Keratinocyte (primary cell): ENCODE measurements at places on chromosomes 2 and 18.

DNA sequence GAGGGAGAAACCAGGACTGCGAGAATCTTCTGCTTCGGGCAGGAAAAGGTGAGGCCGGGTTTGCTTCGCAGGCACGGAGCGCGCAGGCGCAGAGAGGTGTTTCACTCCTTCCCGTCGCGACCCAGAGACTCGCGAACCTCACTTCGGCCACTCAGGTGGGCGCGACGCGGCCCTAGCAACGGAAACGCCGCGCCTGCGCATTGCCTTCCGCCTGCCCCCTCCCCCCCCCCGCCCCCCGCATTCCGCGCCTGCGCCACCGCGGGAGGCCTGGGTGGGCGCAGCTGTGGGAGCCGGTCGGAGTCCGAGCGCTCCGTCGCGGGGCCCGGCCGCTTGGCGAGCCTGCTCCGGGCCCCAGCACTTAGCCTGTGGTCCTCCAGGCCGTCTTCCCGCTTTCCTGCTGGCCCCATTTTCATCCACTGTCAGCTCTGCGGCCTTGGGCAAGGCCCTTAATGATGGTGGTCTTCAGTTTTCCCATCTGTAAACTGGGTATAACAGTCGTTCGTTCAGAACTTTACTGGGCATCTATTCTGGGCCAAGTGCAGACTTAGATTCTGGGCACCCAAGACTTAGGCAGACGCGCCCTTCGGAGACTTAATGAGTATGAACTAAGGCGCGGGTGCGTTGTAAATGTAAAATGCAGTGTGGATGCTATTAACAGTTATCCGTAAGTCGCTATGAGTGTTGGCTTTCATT, 62.1 kb upstream of the ACKR3 start:
- H3K4me1 ChIP-seq = no peaks in the 10 kb centered on the region
- no peaks in the 10 kb centered on the region for H3K27me3 ChIP-seq
- peak overlapping the region; percentile 13 for H3K27ac ChIP-seq
- H3K4me3 ChIP-seq = peak overlapping the region; percentile 39
- peak; percentile 21 for DNase-seq

- no peaks in the 10 kb centered on the region for H3K36me3 ChIP-seq
- no peak for DNase-seq
- H3K27me3 ChIP-seq = no peaks in the 10 kb centered on the region
- no peaks in the 10 kb centered on the region for H3K4me1 ChIP-seq
- H3K27ac ChIP-seq = no peak overlapping the region
- no peak overlapping the region for H3K4me3 ChIP-seq
Measured at GRCh38 chr2:132849118-132849517, 179.1 kb upstream of the LYPD1 start.

GRCh38 chr2:213157242-213157641, 5.8 kb upstream of the IKZF2 start:
- DNase-seq = no peak
- no peaks in the 10 kb centered on the region for H3K36me3 ChIP-seq
- peaks cover 8% of the 10 kb centered on the region for H3K4me1 ChIP-seq
- no peak overlapping the region for H3K4me3 ChIP-seq

DNA sequence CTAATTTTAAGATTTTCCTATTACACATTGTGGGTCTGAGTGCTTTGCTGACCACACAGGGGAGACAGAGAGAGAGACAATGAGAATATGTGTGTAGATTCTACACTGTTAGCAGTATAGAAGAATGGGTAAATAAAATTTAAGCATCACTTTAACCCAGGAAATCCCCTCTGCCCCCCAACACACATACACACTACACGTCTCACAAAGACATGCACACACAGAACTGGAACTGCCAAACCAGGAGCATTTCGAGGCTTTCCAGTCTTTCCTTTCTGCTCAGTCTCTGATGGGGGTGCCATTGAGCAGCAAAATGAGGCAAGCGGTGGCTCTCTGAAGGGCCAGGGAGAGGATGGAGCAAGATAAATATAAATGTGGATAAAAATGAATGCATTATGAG, 2.5 kb downstream of the MERTK start:
- no peak overlapping the region for H3K4me3 ChIP-seq
- no peak for DNase-seq
- H3K4me1 ChIP-seq = peaks cover 16% of the 10 kb centered on the region
- H3K27ac ChIP-seq = no peak overlapping the region
- no peaks in the 10 kb centered on the region for H3K36me3 ChIP-seq

DNA sequence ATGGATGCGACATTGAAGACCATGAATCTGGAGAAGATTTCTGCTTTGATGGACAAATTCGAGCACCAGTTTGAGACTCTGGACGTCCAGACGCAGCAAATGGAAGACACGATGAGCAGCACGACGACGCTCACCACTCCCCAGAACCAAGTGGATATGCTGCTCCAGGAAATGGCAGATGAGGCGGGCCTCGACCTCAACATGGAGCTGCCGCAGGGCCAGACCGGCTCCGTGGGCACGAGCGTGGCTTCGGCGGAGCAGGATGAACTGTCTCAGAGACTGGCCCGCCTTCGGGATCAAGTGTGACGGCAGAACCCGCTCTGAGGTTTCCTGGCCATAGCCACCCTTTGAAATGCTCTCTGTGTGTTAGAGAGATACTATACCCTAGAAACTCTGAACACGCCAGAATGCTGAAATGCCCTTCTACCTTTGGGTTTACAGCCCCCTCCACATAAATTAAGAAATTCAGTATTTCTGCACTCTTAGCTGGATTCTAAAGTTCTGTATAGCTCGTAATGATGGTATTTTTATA, 659 bp downstream of the CHMP1B start:
- peaks cover 1% of the 10 kb centered on the region for H3K36me3 ChIP-seq
- H3K4me1 ChIP-seq = peaks cover 32% of the 10 kb centered on the region
- H3K4me3 ChIP-seq = peak overlapping the region; percentile 61

GRCh38 chr2:202069170-202070067, 3.6 kb upstream of the KIAA2012 start:
- H3K27ac ChIP-seq = no peak overlapping the region
- no peak for DNase-seq
- no peaks in the 10 kb centered on the region for H3K36me3 ChIP-seq

- H3K4me3 ChIP-seq = no peak overlapping the region
- no peak overlapping the region for H3K27ac ChIP-seq
- no peaks in the 10 kb centered on the region for H3K4me1 ChIP-seq
- H3K27me3 ChIP-seq = no peaks in the 10 kb centered on the region
Measured at GRCh38 chr2:479031-479430, 191.1 kb upstream of the ALKAL2 start.

GRCh38 chr2:63569740-63570139, 18.5 kb downstream of the WDPCP start:
- H3K4me3 ChIP-seq = no peak overlapping the region
- H3K4me1 ChIP-seq = no peaks in the 10 kb centered on the region
- no peak for DNase-seq
- H3K27ac ChIP-seq = no peak overlapping the region
- no peaks in the 10 kb centered on the region for H3K36me3 ChIP-seq

DNA sequence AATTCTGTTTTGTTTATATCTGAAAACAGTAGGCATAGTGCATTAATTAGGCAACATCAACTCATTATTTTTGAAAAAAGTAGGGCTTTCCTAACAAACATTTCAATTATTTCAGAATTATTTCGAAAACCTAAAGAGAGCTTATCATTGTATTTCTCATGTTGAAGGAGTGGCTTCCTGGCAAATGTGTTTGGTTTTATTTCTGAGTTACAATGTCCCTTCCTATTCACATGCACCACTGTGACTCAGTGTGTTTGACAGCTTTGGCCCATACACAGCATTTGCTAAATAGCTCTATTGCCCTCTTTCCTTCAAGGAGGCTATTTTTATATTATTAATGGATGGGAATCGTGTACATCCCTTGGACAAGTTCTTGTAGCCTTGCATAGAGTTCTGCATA, 205.9 kb downstream of the PTGR3 start:
- no peak overlapping the region for H3K4me3 ChIP-seq
- H3K27ac ChIP-seq = no peak overlapping the region
- no peaks in the 10 kb centered on the region for H3K36me3 ChIP-seq

DNA sequence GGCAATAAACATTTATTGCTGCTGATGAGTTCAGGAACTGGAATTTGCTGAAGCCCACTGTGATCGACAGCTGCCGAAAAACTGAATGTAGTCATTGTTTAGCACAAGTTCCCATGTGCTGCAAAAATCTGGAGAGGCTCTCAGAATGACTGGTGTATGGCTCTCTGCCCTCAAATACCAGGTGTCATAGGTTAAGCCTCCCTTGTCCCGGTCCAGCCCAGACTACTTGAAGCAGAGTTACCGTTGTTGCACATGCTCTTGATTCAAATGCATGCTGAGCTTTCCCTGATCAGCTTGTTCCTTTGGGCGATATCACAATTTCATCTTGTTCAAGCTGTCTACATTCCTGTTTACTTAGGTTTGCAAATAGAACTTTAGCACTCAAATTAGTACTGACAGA, 625.2 kb downstream of the CPS1 start:
- no peak overlapping the region for H3K27ac ChIP-seq
- no peaks in the 10 kb centered on the region for H3K27me3 ChIP-seq
- H3K36me3 ChIP-seq = no peaks in the 10 kb centered on the region
- no peaks in the 10 kb centered on the region for H3K4me1 ChIP-seq

DNA sequence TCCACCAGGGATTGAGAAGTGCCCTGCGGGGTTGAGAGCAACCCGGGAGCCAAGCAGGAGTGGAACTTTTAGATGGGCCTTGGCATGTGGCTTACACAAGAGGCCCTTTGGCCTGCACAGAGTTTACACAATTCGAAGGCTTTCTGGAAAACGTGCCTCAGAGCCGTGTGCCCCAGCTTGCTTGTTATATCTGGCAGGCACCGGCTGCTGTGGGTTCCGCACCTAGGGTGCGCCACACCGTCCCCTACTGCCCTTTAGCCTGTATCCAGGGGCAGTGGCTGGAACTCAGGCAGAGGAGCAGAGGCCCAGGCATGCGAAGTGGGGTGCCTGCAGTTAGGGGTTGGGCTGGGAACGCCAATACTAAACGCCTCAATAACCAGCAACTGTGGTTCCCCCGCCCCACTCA, 32.9 kb upstream of the EDAR start:
- no peaks in the 10 kb centered on the region for H3K4me1 ChIP-seq
- DNase-seq = no peak
- H3K27me3 ChIP-seq = peaks cover 27% of the 10 kb centered on the region
- no peaks in the 10 kb centered on the region for H3K36me3 ChIP-seq

- DNase-seq = no peak
- no peaks in the 10 kb centered on the region for H3K27me3 ChIP-seq
- H3K4me3 ChIP-seq = no peak overlapping the region
- no peaks in the 10 kb centered on the region for H3K36me3 ChIP-seq
- H3K27ac ChIP-seq = no peak overlapping the region
Measured at GRCh38 chr2:151361674-151362370, 4.4 kb downstream of the TNFAIP6 start.

- no peak overlapping the region for H3K4me3 ChIP-seq
- DNase-seq = no peak
- no peak overlapping the region for H3K27ac ChIP-seq
- H3K27me3 ChIP-seq = no peaks in the 10 kb centered on the region
- no peaks in the 10 kb centered on the region for H3K4me1 ChIP-seq
- no peaks in the 10 kb centered on the region for H3K36me3 ChIP-seq
Measured at GRCh38 chr2:187371221-187371620, 76.8 kb downstream of the CALCRL start.

DNA sequence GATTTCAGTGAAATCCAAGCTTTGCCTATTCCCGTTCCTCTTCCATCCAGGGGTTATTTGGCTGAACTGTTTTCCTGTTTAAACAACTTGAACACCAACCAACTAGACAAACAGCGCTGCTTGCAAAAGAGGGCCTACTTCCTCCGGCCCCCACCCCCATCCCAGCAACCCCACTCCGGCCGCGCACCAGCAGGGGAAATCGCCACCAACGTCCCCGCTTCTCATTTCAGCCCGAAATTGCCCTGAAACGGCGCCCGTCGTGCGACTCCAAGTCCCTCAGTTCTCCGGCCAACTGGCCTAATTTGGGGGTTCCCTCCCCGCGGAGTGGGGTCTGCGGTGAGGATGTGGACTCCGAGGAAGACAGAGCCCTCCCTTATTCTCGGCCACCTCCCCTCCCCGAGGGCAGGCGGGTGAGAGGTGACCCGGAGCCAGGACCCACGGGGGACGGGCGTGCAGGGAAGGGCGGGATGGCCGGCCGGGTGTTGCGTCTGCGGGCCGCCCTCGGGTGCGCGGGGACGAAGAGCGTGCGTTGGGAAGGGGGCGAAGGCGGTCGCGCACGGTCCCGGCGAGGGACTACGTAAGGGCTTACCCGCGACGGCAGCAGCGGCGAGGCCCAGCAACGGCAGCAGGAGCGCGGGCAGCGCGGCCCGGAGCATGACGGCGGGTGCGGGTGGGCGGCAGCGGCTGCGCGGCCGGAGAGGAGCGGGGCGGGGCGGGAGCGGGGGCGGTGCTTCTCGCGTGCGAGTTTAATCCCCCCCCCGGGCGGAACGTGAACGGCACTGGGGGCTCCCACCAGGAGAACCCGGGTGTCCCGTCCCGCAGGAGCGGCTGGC, at the start of gene CD302:
Gene CD302 (minus strand): TSS at position 666 of the 833 bp plus-strand sequence. CDS start 10 bp downstream, at position 656.
- H3K4me1 ChIP-seq = peaks cover 4% of the 10 kb centered on the region
- no peak for DNase-seq
- H3K27ac ChIP-seq = no peak within 1 kb of the TSS
- peaks cover 23% of the 10 kb centered on the region for H3K27me3 ChIP-seq
- peak within 1 kb of the TSS; percentile 55 for H3K4me3 ChIP-seq

GRCh38 chr2:193561054-193561453, 1366.3 kb upstream of the TMEFF2 start:
- no peaks in the 10 kb centered on the region for H3K36me3 ChIP-seq
- H3K27me3 ChIP-seq = no peaks in the 10 kb centered on the region
- H3K27ac ChIP-seq = no peak overlapping the region
- DNase-seq = no peak
- H3K4me3 ChIP-seq = no peak overlapping the region
- no peaks in the 10 kb centered on the region for H3K4me1 ChIP-seq

DNA sequence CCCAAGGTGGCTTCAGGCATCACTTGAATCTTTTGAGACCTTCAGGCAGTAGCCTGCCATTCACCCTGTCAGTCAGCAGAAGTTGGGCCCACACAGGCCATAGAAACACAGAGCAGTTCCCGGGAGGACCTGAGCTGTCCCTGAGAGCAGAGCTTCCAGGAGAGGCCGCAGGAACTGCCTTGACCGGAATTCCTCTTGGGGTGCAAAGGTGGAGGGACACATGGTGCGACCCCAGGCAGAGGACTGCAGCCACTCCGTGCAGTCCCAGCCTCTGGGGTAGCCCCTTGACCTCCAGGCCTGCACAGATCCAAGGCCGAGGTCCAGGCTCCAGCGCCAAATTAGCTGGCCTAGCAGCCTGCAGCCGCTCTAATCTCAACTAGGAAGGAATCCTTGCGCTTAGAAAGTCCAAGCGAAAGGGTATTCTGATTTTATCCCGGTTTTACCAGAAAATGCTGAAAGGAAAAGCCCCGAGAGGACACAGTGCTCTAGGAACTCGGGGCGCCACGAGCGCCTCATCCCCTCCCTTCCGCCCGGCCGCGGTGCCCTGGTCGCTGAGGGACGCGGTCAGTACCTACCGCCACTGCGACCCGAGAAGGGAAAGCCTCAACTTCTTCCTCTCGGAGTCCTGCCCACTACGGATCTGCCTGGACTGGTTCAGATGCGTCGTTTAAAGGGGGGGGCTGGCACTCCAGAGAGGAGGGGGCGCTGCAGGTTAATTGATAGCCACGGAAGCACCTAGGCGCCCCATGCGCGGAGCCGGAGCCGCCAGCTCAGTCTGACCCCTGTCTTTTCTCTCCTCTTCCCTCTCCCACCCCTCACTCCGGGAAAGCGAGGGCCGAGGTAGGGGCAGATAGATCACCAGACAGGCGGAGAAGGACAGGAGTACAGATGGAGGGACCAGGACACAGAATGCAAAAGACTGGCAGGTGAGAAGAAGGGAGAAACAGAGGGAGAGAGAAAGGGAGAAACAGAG, 5.4 kb downstream of the SIX2 start:
- no peak overlapping the region for H3K4me3 ChIP-seq
- peaks cover 99% of the 10 kb centered on the region for H3K27me3 ChIP-seq
- no peak for DNase-seq
- peaks cover 2% of the 10 kb centered on the region for H3K4me1 ChIP-seq
